ENCODE measurements at places on chromosomes 13 and 19.

DNA sequence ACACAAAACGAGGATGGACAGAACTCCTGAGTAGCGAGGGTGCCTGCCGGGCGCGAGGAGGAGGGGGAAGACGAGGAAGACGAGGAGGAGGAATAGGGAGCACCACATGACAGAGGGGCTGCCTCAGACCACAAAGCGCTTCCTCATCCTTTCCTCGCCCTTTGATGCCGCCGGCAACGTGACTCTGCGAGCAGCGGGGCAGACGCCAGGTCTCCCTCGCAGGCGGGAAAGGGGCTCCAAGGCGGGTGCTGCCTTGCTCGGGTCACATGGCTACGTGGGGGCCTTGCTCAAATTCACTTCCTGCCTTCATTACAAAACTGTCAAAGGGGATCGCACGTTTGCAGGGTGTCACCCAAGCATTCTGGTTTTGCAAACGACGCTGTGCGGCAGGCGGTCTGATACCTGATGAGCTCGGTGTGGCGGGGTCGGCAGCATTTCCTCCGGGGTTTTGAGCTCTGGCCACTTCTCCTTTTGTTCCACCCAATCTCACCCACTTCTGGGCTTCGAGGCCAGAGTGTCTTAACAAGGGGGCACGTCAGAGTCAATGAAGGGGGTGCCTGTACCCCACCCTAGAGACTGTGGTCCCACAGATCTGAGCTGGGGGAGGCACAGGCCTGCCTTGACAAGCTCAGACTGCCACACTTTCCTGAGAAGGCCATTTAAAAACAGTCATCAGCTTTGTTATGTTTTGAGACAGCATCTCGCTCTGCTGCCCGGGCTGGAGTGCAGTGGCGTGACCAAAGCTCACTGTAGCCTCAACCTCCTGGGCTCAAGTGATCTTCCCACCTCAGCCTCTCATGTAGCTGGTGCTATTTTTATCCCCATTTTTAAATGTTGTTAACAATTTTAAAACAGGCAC, 14.9 kb downstream of the MAP2K2 start:
- DNase-seq, result peak; percentile 83

DNA sequence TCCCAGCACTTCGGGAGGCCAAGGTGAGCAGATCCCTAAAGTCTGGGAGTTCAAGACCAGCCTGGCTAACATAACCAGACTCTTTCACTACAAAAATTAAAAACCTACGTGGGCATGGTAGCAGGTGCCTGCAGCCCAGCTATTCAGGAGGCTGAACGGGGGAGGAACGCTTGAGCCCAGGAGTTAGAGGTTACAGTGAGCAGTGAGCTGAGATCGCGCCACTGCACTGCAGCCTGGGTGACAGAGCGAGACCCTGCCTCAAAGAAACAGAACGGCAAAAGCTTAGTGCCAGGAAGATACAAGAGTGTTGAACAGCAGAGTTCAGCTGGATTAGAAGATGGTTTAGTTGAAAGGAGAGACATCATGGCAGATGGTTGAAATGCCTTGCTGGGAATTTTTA, 24.1 kb upstream of the RNF113B start:
- no peak for DNase-seq

DNA sequence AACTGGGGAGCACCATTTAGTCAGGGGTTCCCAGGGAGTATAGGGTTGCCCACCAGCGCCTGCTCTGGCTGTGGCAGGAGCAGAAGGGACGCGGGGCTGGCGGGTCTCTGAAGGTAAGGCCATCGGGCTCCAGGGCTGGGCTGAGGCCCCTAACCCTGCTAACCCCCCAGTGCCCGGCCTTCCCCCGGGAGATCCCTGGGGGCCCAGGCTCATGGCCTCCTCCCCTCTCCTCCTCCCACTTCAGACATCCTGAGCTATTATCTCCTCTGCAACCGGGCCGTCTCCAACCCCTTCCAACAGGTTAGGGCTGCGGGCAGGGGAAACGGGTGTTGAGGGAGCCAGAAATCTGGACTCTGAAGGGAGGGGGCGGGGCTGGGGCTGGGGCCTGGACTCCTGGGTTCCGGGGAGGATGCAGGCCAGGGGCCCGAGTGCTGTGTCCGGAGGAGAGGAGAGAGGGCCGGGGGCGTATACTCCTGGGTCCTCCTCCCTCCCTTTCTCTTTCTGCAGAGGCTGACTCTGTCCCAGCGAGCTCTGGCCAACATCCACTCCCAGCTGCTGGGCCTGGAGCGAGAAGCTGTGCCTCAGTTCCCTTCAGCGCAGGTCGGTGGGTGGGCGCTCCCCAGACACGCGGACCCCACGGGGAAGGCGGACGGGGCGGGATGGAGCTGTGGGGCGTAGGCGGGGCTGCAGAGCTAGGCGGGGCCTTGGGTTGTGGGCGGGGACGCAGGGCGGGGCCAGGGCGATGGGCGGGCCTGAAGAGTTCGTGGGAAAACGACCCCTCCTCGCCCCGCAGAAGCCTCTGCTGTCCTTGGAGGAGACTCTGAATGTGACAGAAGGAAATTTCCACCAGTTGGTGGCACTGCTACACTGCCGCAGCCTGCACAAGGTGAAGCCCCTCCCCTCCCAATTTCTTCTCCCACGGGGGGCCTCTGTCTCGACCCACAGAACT, 15.3 kb downstream of the TTYH1 start:
- DNase-seq, result peak; percentile 48

DNA sequence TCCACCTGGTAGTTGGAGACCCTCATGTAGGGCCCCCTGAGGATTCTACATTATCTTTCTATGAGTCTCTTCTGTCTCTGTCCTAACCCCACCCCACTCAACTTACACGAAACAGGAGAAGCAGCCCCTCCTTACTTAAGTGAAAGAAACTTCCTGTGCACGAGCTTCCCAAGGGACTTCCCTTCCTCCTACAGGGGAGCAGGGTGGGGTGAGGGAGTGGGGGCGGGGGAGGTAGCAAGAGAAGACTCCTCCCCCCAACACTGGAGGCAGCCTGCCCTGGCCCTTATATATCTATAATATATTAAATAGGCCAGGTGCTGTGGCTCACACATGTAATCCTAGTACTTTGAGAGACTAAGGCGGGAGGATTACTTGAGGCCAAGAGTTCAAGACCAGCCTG, 5.5 kb upstream of the PDE4C start:
- DNase-seq, result no peak

DNA sequence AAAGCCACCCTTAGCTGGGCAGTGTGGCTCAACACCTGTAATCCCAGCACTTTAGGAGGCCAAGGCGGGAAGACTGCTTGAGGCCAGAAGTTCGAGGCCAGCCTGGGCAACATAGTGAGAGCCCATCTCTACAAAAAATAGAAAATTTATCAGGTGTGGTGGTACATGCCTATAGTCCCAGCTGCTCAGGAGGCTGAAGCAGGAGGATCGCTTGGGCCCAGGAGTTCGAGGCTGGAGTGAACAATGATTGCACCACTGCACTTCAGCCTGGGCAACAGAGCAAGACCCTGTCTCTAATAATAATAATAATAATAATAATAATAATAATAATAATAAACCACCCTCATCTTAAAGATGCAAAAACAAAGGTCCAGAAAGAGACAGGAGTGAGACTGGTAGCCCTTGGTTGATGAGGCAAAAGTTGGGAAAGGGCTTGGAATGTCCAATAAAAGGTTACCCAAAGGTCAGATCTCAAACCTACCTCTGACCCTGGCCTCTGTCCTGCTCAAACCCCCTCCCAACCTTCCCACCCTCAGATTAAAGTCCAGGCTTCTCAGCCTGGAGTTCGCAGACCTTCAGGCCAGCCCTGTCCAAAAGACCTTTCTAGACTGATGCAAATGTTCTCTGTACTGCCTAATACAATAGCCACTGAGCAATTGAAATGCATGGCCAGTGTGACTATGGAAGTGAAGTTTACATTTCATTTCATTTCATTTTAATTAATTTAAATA, 9.1 kb downstream of the ZNF575 start:
- no peak for DNase-seq

- no peak for DNase-seq
Measured at GRCh38 chr13:40271931-40272775, 394.3 kb downstream of the FOXO1 start.

DNA sequence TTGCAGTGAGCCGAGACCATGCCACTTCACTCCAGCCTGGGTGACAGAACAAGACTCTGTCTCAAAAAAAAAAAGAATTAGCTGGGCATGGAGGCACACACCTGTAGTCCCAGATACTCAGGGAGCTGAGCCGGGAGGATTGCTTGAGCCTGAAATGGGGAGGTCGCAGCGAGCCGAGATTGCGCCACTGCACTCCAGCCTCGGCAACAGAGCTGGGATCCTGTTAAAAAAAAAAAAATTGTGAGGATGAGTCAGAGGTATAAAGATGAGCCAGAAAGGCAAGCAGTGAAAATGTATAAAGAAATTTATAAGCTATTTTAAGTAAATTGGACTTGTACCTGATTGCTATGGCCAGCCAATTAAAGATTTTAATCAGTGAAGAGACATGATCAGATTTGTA, 21.1 kb downstream of the KBTBD6 start:
- no peak for DNase-seq

GRCh38 chr13:20127262-20127561, 33.6 kb downstream of the GJA3 start:
- no peak for DNase-seq

DNA sequence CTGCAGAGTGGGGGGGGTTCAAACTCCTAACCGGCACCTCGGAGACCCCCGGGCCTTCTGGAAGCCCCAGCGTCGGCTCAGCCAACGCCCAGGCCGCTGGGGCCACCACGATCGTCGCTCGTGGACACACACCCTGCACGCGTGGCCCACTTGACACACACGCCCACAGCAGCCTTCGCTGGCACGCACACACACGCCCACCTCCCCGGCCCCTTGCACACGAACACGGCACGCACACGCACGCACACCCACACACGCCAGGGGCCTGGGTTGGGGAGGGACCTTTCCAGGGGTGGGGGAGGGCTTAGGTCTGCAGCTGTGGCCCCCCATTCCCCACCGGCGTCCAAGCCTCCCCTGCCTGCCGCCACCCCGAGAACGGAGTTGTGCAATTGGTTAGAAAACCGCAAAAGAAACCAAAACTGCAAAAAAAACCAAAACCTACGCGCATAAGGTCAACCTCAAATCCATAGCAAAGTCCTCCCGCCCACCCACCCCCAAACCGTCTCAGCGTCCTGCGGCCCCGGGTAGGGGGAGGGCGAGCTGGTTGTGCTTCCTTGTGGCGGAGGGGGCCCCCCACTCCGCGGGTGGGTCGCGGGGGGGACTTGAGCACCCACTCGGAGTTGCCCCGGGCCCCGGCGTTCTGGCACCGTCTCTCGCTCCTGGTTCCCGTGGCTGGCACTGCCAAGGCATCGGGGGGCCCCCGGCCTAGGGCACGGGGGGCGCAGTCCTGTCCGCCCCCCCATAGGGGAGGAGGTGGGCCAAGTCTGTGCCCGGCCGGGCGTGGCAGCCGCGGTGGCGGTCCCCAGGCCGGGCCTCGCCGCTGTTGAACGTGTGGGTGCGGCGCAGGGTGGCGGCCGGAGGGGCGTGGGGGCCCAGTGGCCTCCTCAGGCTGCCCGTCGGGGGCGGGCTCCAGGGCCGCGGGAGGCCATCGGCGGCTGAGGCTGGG, 3.3 kb upstream of the LRG1 start:
- no peak for DNase-seq

GRCh38 chr13:99352351-99353245, 45.4 kb upstream of the GPR183 start:
- DNase-seq, result no peak

DNA sequence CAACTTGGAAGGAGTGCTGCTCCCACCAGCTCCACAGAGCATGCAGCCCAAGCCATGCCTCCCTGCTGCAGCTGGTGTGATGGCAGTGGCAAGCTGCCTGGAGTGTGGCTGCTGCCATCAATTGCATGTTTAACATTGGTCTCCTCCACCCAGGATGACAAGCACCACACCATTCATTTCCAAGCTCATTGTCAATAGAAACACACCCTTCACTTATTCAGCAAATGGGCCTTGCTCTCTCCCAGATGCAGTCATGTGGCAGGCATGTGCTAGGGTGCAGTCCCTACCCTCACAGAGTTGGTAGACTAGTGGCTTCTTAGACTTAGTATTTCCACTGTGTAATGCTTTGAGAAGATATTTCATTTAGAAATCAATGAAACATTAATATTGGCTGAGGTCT, 70.8 kb upstream of the FGF14 start:
- DNase-seq, result no peak

DNA sequence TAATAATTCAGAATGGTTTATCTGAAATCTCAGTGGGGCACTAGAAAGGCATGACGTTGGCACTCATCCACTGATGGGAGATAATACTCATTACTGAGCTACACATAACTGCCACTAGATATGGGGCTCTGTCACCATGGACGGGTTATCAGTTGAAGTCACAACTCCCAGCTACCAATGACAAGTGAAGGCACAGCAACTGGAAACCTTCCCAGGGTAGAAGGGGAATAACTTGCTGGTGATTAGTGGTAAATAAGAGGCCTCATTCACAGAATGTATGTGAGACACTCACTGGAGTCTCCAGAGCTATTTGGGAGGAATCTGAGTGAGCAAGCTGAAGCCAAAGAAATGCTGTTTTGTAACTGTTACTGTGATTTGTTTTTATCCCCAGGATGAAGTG, 249.6 kb downstream of the ENOX1 start:
- DNase-seq, result no peak

- no peak for DNase-seq
Measured at GRCh38 chr19:1501200-1501595, 10.2 kb downstream of the REEP6 start.

DNA sequence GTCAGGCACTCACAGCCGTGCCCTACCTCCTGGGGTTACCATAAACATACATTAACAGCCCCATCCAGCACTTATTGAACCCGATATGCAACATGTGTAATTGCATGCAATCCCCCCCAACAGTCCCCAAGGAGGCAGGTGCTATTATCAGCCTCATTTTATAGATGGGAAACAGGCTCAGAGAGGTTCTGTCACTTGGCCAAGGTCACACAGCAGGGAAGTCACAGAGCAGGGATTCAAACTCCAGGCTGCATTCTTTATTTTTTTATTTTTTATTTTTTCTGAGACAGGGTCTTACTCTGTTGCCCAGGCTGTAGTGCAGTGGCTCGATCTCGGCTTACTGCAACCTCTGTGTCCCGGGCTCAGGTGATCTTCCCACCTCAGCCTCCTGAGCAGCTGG, 38.4 kb upstream of the TNFAIP8L1 start:
- no peak for DNase-seq

Measured in CD4-positive, alpha-beta T cell treated with Interleukin-10 for 1 hour (primary cell).